Stimulated activated CD4-positive, alpha-beta T cell treated with anti-CD3 and anti-CD28 coated beads, Interleukin-15, amount 100 ng/mL, for 48 hours (primary cell): ENCODE measurements at places on chromosomes 13 and 19.

DNA sequence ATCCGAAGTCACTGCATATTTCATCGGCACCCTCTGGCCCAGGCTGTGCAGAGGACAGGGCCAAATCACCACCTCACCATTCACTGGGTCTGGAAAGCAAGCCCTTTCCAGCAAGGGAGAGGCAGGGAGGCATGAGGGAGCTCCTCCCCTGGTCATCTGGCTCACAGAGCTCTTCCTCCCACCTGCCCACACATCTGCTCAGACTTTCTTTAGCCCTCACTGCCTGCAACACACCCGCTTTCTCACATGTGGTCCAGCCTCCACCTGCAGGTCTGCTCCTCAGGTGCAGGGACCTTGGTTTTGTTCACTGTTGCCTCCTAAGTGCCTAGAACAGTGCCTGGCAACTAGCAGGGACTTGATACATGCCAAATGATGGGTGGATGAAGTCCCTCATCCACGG is 21.0 kb upstream of the SLC35E1 start:
- DNase-seq = no peak

- no peak for DNase-seq
Measured at GRCh38 chr19:35300339-35300649, 8.3 kb downstream of the MAG start.

DNA sequence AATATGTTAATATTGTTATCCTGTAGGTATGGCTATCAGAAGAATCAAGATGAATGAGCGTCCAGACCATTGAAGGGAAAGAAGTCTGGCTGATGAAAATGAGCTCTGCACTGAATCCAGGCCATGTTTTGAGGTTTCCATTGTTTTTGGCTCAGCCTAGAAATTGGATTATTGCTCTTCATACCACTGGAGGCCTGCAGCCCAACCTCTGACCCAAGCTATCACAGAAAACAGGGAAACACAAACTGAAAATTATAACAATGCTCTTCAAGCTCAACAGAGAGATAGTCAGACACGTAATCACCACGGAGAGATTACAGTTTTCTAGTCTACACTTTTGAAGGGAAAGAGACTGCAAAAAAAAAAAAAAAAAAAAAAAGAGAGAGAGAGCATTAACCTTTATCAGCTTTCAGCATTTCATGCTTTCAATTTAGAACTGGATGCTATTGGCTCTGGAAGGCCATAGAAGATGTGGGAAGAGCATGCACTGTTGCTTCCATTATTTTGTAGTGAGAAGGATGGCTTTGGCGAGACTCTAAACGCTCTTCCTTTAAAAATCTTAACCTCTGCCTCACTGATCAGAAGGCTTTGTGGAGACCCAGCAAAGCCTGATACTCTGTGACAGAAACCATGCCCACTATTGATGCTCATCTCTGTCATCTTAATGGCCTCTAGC is 10.8 kb downstream of the EDNRB start:
- no peak for DNase-seq

DNA sequence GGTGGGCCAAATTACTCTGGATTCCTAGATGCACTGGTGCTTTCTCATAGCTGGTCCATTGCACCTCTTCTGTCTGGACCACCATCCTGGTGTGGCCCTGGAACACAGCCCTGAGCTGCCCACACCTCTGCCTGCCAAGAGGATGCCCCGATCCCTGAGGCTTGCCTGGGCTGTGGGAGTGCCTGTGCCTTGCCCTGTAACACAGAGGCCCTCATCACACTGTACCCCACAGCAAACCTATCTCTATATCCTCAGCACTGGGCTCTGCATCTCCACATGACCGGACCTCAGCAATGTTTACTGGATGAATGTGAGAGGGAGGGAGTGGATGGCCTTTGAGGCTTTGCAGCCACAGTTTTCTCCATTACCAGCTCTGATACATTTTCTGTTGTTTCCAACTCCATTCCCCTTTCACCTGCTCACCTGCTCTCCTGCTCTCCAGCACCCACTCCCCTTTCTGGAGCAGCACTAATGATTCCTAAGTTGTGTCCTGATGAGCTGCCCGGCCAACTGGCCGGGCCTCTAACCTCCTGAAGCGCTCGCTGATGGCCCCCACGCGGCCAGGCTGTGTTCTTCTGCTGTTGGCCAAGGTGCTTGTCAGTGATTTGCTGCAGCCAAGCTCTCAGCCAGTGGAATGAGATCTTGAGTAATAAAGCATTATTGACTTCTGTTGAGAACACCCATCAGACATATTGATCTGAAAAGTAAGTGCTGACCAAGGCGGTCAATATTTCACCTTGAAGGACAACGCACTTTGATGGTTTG is 232.6 kb downstream of the TEX29 start:
- no peak for DNase-seq

DNA sequence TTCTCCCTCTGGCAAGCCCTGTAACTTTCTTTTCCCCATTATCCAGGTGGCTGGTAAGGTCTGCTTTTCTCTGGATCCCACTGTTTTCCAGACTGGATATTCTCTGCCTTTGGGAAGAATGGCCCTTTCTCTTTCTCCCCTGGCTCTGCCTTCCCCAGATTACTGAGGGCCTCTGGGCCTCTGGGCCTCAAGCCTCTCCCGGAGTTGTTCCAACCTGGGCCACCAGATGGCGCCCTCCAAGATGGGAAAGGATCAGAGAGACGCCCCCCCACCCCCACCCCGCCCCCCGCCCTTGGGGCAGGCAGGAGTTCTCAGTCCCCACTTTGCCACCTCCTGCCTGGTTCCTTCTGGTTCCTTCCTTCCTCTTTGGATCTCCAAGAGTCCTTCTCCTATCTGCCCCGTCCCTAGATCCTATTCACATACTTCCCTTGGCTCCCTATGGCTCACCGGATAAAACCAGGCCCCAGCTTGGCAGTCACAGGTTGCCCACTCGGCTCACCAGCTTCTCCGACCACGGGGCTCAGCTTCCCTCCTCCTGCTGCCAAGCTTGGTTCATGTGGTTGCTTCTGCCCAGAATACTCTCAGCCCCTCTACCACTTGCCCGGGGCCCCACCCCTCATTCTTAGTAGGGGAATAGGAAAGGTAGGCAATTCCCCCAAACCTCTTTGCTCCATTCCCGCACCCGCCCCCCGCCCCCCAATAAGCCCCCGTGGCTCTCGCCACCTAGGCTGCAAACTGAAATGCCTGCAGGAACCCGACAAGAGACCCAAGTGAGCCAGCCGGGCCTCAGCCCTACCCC is 13.1 kb downstream of the EPS8L1 start:
- DNase-seq = peak; percentile 53

- no peak for DNase-seq
Measured at GRCh38 chr13:67283637-67284036, 53.5 kb upstream of the PCDH9 start.

DNA sequence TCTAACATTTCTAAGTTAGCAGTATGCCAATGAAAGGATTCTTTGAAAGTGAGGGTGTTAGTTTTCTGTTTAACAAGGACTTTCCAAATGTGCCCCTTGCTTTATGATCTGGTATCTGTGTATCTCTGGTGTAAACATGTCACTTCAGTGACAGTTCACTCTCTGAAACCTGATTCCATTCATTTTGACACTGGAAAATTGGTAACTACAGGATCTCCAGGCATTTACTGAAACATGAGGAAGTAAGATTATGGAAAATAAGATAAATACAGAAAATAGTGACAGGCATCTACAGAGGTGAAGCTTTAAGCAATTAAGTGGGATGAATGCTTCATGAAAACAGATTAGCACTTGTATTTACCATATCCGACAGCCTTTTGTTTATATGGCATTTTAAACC is 101.6 kb upstream of the MYO16 start:
- no peak for DNase-seq

DNA sequence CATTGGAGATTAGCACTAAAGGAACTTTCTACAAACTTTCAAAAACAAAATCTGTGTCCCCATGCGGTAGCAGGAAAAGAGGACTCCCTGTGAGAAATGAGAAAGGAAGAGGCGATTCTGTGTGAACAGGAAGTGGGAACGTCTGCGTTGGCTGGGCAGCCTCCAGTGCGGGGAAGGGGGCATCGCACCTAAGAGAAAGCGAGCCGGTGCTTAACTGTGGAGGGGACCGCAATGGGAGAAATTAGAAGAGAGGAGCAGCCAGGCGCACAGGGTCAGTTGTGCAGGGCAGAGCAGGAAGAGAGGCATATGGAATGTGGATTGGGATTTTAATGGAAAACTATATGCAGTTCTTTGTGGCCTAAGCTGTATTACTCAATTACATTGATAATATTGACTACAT is 77.4 kb upstream of the DOCK9 start:
- no peak for DNase-seq

DNA sequence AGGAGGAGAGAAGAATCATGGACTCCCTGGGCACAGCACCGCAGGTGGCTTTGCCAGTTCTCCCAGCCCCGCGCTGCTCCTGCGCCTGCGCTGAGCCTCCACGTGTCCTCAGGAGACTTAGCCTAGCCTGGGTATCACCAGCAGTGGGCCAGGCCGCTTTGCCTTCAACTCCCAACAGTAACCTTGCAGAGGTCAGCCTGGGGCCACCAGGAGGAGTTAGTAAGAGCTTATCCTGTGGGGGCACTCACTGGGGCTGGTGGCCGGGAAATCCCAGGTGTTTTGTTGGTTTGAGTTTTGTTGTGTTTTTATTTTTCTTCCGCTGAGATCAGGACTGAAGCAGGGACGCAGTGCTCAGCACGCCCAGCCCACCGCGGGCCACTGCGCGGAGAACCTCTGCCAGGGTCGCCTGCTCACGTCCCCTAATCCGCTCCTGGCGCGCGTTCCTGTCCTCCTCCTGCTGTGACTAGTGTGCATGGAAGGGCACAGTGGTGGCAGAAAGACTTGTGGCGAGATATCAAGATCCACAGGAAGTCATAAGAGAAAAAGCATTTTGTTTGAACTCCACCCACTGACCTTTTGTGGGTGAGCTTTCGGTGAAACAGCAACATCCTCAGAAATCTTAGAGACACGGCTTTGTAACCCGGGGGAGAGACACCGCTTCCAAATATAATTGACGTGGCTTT is 207.4 kb upstream of the RFC3 start:
- peak; percentile 43 for DNase-seq

GRCh38 chr19:3178377-3178972 is at the start of gene S1PR4:
Gene S1PR4, plus strand, starts transcription at chr19:3178769. Its CDS starts 24 bp downstream, at chr19:3178793.
- peak; percentile 51 for DNase-seq

- no peak for DNase-seq
Measured at GRCh38 chr13:28485551-28485950, 9.4 kb downstream of the FLT1 start.

- no peak for DNase-seq
Measured at GRCh38 chr13:44004878-44005277, 125.2 kb downstream of the LACC1 start.

GRCh38 chr13:41991936-41992335 is 31.0 kb upstream of the VWA8 start:
- no peak for DNase-seq

GRCh38 chr13:86438034-86438433 is 638.8 kb upstream of the SLITRK6 start:
- DNase-seq = no peak

GRCh38 chr13:59643364-59643841 is 520.3 kb downstream of the DIAPH3 start:
- no peak for DNase-seq

- no peak for DNase-seq
Measured at GRCh38 chr13:112725346-112726015, 35.6 kb downstream of the ATP11A start.

GRCh38 chr13:98143601-98144026 is 720 bp downstream of the FARP1 start:
- DNase-seq = no peak

DNA sequence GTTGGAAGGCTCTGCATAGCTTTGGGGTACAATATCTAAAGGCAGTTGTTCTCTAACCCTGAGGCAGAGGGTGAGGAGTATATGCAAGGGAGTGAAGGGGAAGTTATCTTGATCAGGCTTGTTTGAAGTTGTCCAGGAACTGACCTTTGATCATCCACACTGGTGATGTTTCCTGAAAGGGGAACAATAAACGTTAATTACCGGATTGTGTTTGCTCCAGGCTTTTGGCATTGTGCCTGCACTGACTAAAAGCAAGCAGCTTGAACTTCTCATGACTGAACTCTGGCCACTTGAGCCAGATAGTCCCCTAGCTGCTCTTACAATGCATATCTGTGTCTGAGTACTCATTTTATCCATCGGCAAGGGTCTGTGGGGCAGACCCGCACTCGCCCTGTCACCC is 27.0 kb upstream of the ZNF726 start:
- no peak for DNase-seq

DNA sequence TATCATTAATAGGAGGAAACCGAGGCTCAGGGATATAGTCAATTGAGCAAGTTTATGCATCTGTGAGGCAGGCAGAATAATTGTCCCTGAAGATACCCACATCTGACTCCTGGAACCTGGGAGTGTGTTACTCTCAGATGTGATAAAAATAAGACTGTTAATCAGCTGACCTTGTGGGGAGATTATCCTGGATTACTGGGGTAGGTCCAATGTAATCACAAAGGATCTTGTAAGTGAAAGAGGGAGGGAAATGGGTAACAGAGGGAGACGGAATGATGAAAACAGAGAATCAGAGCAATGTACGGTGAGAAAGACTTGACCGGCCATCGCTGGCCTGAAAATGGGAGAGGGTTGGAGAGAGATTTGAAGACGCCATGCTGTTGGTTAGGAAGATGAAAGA is 3.2 kb upstream of the EDDM13 start:
- DNase-seq = no peak

DNA sequence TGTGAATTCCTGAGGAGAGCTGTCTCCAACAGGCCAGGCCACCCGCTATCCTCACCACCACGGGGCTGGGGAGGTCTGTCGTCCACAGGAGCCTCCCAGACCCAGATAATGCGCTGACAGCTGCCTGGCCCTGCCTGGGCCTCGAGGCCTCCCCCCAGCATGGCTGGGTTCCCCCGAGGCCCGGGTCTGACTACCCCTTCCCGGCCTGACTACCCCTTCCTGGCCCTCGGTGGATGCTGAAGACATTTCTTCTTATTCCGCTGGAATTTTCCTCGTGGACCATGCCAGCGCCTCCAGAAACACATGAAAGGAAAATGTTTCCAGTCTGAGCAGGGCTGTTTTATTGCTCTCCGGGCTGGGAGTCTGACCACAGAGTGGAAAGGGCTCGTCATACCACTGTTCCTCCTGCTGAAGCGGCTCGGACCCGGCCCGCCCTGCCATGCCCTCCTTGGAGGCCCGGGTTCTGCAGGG is 16.8 kb upstream of the COMP start:
- DNase-seq = no peak

DNA sequence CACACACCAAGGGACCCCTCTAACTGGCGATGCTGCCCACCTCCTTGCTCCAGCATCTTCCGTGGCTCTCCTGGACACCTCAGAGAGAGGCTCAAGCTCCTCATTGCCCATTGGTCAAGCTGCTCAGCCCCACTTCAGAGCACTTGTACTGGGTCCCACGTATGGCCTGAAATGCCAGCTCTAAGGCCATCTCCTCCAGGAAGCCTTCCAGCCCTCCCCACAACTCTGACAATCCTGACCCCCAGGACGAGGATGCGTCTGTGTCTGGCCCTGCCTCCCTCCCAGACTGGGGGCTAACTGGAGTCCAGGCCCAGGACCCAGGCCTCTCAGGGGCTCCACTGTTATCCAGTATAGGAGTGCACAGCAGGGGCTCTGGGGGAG is 7.9 kb upstream of the HOMER3 start:
- no peak for DNase-seq

GRCh38 chr19:3459089-3459881 is 21.0 kb downstream of the SMIM24 start:
- no peak for DNase-seq

- no peak for DNase-seq
Measured at GRCh38 chr19:5451494-5451893, 3.7 kb upstream of the ZNRF4 start.
